ENCODE measurements at places on chromosomes 5 and 9.
A peak's percentile ranks its signal among the peaks of the same experiment; 100 is the strongest.

DNA sequence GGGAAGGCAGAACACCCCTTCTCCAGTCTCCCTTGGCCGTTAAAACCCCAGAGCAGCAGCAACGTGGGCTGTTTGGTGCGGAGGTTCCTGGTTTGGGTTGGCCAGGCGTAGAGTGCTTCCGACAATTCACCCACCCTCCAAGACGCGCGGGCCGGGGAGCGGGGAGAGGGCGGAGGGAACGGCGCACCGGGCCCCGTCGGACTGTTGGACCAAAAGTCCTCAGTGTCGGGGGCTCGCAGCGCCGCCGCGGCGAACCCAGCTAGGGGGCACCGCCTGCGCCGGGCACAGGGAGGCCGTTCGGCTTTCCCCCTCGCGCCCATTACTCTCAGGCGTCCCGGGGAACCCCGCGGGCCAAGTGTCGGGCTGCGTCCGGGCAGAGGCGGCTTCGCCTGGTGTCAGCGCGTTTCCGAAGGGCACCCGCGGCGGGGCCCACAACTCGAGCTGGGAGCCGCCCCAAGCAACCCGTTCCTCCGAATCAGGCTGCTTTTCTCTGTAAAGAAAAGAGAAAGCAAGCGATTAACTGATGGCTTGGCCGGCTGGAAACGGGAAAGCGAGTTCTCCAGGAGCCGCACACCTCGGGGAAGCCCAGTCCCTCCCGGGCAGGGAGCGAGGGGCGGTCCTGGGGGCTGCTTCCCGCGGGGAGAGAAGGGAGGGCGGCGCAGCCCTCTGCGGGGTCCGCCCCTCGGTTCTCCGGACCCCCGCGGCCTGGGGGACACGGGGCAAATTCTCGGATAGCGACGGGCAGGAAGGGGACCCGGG lies 145.5 kb downstream of the ERCC6L2 start:
- peak; percentile 37 for DNase-seq

- no peak for DNase-seq
Measured at GRCh38 chr9:133979273-133979920, 12.7 kb downstream of the VAV2 start.

GRCh38 chr9:22035591-22036011 lies 26.5 kb upstream of the CDKN2B start:
- DNase-seq: no peak

DNA sequence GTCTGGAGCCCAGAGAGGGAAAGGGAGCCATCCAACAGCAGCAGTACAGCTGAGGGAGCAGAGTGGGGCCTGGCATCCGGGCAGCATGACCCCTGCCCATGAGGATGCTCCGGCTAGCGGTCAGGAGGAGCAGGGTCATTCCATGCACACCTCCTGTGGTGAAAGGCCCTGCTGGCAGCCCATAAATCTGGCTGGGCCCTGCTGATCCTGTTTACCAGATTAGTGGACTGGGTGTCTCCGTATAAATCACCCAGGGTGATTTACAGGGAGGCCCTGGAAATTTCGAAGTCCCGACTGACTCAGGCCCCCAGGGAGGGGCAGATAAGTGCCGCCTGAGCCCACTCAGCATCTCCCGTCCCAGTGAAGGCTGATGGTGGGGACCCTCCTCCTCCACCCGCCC lies 117.6 kb upstream of the HAND1 start:
- no peak for DNase-seq

DNA sequence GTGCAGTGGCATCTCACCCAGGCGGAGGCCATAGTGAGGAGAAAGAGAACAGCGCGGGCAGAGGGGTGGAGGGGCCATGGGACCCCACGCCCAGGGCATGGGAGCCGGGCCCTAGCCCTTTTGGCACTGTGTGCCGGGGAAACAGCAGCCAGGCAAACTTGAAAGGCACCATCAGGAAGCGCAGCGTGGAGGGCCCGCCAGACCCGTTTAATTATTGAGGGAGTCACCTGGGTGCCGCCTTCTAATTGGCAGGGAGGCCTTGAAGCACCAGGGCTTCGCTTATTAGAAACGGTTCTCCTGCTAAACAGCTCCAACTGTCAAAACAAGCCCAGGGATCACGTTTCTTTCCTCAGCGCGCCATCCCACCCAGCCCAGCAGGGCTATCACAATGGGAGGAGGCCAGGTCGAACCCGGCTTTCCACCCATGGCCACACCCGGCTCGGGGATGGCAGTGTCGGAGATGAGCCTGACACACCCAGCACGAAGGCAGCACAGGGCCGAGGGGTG lies 104.6 kb upstream of the SARDH start:
- DNase-seq: no peak

DNA sequence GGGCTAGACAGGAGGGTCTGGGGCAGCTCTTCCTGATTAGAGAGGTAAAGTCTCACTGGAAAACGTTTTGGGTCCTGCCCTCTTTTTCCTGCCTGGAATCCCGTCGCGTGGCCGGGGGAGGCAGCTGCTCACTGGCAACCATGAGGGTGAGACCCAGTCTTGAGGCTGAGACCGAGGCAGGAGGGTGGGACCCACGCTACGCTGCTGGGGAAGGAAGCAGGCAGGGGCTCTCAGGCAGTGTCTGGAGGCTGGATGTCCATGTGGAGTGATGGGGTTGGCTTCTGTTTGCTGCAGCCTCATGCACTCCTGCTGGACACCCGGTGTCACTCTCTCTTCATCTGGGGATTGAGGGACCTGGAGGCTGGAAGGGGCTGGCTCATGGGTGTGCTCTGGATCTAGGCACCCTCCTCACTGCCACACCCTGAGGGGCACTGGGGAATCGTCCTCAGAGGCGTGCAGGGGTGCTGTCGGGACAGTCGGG lies 11.3 kb upstream of the SLC2A6 start:
- no peak for DNase-seq

- no peak for DNase-seq
Measured at GRCh38 chr9:85157772-85158171, 488.2 kb downstream of the NTRK2 start.

GRCh38 chr5:136089791-136090190 lies 42.9 kb upstream of the SMAD5 start:
- no peak for DNase-seq

DNA sequence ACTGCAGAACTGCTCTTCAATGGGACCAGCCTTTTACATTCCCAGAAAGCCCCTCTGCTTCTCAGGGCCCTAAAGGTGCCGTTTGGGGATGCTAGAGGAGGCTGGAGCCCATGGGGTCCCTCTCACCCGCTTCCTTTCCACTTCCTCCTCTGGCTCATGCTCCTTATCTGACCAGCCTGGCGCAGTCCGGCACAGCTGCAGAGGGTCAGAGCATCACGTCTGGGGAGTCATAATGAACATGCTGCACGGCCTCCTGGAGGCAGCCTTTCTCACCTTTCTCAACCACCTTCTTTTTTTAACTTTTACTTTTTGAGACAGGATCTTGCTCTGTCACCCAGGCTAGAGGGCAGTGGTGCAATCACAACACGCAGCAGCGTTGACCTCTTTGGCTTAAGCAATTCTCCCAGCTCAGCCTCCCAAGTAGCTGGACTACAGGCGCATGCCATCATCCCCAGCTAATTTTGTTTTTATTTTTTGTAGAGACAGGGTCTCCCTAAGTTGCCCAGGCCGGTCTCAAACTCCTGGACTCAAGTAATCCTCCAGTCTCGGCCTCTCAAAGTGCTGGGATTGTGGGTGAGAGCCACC lies 15.1 kb upstream of the TCF7 start:
- DNase-seq: no peak

- DNase-seq: no peak
Measured at GRCh38 chr9:99682870-99683269, 138.8 kb upstream of the NR4A3 start.

GRCh38 chr5:36153298-36153677 lies 1.4 kb downstream of the SKP2 start:
- no peak for DNase-seq

GRCh38 chr9:20033511-20033910 lies 244.7 kb upstream of the SLC24A2 start:
- DNase-seq: no peak

DNA sequence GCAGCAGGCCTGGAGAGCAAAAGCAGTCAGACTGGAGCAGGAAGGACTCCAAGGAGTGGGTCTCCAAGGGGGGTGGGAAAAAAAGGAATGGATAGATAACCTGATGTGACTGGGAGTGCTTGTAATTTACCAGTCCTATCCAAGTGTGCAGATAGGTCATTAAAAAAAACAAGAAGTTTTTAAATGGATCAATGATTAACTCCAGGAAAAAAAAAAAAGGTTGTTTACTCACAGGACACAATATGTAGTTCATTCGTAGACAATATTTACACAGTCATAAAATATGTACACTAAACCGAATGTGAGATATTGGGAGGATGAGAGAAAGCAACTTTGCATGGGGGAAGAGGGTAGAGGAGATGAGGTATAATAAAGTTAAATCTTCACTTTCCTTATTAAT lies 20.4 kb downstream of the ZBTB5 start:
- DNase-seq: no peak

- no peak for DNase-seq
Measured at GRCh38 chr5:117731446-117731845, 1156.8 kb upstream of the SEMA6A start.

- DNase-seq: no peak
Measured at GRCh38 chr5:131635684-131636572, 899 bp upstream of the RAPGEF6 start.

- no peak for DNase-seq
Measured at GRCh38 chr5:160187091-160187490, 42.2 kb upstream of the FABP6 start.

DNA sequence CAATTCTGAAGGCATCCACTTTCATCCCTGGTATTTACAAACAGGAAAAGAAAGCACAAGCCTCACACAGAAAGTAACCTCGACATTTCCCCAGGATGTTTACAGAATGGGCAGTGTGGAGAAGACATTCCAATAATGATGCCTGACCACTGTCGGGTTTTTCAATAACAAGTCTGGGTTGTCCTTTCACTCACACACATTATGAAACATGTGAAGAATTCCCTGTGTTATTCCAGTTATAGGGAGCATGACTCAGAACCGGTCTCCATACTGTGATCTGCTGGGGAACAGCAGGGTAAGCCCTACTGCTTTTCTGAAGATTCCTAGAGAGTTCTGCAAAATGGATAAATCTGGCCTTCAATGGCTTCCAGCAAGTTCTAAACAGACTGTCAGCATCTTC lies 155.3 kb downstream of the ADAMTS12 start:
- no peak for DNase-seq

DNA sequence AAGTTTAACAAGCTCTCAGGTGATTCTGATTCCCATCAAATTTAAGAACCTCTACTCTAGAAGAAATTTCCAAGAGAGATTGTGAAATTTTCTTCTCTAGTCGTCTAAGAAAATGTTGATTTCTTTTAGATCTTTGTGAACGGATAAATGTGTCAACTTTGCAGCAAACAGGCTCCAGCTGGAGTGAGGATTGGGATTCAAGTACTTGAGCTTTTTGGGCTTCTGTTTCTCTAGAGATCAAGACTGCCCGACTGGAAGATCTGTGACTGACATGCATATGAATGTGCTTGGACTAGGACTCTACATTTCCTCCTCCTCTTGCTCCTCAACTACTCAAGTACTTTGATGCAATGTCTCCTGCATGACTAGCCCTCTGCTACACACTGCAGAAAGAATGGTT lies 388.3 kb downstream of the TMEM38B start:
- no peak for DNase-seq

GRCh38 chr9:26237256-26237655 lies 559.0 kb upstream of the TUSC1 start:
- DNase-seq: no peak

- no peak for DNase-seq
Measured at GRCh38 chr9:116905171-116905588, 218.1 kb downstream of the TRIM32 start.

GRCh38 chr5:152529440-152529839 lies 124.4 kb upstream of the NMUR2 start:
- DNase-seq: no peak

GRCh38 chr5:157342822-157343402 lies 77.0 kb downstream of the CYFIP2 start:
- DNase-seq: no peak

DNA sequence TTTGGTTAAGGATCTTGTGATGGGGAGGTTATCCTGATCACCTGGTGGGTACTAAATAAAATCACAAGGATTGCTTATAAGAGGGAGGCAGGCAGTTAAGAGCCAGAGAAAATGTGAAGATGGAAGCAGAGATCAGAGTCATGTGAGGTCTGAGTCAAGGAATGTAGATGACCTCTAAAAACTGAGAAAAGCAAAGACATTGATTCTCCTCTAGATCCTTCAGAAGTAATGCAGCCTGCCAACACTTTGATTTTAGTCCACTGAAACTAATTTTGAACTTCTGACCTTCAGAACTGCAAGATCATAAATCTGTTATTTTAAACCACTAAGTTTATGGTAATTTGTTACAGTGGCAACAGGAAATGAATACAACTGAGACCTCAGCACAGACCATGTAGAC lies 499.0 kb downstream of the GADD45G start:
- no peak for DNase-seq

GRCh38 chr5:172772112-172772906 lies 1.3 kb upstream of the DUSP1 start:
- peak; percentile 69 for DNase-seq

DNA sequence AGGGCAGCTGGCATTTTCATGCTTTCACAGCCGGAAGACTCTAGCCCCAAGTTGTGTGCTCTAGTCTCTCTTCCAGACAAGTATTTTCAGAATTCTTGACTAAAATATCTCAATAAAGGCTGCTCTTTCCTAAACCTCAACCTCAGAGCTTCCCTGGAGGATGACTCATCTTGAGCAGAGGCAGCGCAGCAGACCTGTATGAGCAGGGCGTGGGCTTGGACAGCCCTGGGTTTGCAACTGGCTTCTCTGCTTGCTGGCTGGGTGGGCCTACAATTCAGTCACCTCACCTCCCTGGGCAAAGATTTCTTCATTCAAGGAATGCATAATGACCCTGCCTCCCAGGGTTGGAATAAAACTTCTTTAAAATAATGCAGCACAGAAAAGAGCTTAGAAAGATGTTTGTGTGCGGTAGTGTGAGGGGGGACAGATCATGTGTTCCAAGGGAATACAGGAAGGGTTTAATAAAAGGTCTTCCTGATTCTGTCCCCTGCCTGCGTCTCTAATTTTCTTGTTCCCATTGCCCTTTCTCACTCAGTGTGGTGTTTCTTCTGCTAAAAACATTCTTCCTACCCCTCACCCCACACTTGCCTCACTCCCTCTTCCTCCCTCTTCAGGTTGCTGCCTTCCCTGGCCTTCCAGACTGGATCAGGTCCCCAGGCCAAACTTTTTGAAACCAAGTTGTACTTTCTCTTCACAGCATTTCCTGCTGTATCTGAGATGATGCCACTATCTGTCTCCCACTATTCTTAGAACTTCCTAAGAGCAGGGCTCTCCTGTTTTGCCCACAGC lies 39.4 kb upstream of the MAP1B start:
- DNase-seq: no peak

GRCh38 chr5:66897356-66897755 lies 299.2 kb downstream of the CD180 start:
- no peak for DNase-seq

GRCh38 chr5:55141945-55142690 lies 17.9 kb upstream of the GPX8 start:
- no peak for DNase-seq

- DNase-seq: no peak
Measured at GRCh38 chr9:17782430-17783149, 203.7 kb downstream of the SH3GL2 start.

DNA sequence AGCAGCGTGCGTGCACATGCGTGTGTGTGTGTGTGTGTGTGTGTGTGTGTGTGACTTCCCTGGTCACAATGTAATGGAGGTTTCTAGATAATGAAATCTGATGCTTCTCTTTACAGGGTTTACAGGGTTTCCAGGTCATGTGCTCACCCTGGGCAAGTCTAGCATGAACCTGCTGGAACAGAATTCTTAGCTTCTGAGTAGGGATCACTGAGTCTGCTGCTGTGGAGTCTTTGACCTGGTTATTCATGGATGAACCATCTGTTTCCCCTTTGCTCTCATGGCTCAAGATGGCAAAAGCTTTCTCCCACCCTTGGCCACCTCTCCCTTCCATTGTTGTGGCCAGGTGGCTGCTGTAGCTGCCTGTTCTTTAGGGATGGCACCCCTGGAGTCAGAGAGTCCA lies 111.6 kb upstream of the SHB start:
- no peak for DNase-seq

Data from activated CD4-positive, alpha-beta T cell treated with anti-CD3 and anti-CD28 coated beads for 1 hour (primary cell).